H9 (cell line): ENCODE measurements at places on chromosomes 1 and 21.

DNA sequence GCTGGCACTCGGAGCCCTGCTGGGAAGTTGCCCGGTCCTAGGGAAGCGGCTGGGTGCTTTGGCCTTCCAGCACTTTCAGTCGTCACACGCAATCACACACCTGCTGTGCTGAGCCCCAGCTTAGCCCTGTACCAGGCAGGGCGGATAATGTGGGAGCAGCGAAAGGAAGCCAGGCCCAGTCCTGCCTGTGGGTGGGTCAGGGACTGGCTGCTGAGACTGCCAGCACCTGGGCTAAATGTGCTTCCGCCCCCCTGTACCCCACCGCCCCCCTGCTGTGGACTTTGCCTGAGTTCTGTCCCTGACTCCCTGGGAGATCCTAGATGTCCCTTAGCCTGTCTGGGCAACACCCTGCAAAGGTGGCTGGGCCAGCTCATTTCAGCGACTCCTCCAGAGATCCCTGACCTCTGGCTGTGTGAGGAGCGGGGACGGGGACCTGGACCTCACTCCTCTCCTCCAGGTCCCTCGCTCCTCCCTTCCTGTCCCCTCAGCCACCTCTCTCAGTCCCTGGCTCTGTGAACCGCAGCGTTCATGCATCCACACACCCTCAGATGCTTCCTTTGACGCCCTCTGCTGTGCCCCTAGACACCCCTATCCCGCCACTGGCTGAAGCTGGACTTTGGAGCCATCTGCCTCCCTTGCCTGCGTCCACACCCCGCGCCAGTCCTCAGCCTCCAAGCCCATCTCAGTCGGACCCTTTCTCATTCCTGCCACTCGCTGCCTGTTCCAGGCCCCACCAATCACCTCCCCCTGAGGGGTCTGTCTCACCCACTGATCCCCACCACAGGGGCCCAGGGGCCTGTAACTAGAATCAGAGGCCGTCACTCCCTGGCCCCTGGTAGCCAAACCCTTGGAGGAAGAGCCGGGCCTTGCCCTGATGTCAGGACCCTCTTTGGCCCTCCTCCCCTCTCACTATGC lies 1.4 kb downstream of the MMEL1 start:
- DNase-seq: no peak

- DNase-seq: no peak
These were observed 615 bp upstream of the MRPS15 start for GRCh38 chr1:36464605-36465393.

GRCh38 chr1:226711976-226712741 lies 26.9 kb downstream of the ITPKB start:
- no peak for DNase-seq

DNA sequence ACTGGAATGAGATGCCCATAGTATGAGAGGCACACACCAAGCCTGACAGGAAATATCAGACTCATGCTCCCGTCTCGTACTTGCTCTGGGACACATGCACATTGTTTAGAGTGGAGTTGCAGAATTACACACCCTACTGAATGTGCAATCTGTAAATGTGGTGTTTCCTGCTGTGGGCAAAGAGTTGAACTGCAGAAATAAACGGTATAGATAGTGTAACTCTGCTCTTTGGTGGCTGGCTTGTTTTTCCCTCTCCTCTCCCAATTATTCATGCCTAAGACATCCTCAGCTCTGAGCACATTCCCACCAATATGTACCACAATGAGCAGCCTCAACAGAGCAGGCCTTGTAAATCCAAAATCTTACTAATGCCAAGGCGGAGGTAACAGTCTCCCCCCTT lies 90.1 kb upstream of the DIRAS3 start:
- no peak for DNase-seq

GRCh38 chr1:70486676-70487458 lies 75.8 kb downstream of the CTH start:
- DNase-seq: no peak

GRCh38 chr1:29055160-29055559 lies 68.5 kb downstream of the TMEM200B start:
- no peak for DNase-seq

DNA sequence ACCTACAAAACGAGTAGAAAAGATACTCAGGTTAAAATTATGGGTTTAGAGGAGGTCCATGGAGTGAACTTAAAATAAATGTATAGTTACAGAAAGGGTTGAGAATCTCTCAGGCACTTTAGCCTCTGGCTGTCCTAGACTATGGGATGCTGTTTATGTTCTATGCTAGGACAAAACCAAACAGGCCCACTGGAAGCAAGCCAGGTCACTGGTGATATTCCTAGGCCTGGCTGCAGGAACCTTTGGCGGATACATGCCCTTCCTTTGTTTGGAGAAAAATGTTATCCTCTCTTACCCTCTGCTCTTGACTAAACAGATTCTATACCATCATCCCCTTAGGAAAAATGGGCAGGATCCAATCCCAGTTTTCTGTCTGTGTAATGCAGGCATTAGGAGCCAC lies 90.7 kb upstream of the DUSP10 start:
- DNase-seq: no peak

DNA sequence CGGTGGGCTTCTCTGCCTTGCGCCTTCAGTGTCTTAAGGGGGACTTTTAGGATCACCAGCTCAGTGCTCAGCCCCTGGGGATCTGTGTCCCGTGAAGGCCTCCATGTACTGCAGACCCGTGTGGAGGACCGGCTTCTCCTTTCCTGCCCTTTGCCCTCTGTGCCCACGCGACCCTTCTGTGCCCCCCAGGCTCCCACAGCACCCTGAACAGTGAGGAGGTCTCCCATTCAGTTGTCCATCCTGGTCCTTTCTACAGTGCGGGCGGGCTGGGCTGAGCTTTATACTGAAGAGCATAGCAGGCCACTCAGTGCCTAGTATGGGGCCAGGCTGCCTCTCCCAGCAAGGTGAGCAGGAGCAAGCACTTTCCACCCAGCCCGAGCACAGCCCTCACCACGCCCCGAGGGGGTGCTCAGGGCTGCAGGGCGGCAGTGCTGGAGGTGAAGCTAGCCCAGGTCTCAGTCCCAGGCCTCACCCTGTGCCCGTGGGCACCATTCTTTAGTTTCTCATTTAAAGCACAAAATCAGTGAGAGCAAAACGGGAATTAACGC lies 7.6 kb upstream of the TFF1 start:
- DNase-seq: no peak

DNA sequence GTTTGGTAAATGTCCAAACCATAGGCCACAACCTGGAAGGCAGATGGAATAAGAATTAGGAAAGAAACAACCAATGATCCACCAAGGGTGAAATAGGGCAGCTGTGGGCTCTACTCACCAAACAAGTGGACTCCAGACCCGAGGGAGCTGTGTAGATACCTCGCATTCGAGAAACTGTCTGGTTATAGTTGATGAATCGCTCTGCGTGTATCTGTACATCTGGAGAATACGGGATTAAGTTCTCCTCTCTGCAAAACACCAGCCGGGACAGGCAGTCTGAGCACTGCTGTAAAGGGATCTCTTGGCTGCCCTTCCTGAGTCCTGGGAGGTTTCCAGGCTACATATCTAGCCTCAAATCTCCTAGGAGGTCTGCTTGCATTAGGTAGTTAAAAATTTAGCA lies 9.4 kb upstream of the UBR4 start:
- no peak for DNase-seq

GRCh38 chr1:216430744-216431143 lies 7.5 kb upstream of the USH2A start:
- DNase-seq: no peak

- no peak for DNase-seq
These were observed 27.7 kb downstream of the DSCAM start for GRCh38 chr21:40819071-40819900.

DNA sequence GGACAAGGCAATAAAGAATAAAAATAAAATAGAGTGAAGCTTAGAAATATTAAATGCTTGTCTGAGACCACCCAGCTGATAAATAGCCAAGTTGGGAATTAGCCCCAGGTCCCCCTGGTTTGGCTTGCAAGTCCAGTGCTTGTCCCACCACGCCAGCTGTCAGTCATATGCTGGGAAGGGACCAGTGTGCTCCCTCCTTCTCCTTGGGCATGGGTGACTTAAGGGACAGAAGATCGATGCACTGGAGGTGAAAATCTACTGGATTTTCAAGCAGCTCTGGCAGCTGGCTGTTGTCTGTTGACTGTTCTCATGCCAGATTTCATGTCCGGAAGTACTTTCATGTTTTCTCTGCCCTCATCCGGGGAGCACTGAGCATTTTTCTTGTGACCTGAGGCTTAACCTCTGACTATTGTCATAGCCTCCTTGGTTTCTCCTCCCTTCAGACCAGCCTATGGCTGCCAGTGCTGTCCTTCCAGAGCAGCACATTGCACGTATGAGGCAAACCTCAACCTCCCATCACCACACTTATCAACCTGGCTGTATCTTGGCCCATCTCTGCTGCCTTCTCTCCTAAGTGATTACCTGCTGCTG lies 12.4 kb downstream of the LMOD1 start:
- DNase-seq: no peak

- DNase-seq: no peak
These were observed at the start of gene CD101 for GRCh38 chr1:117001254-117001927. Gene CD101 (plus strand): TSS chr1:117001760. CDS start chr1:117001818, 58 bp downstream.

GRCh38 chr21:17925899-17926298 lies 106.7 kb upstream of the C21orf91 start:
- no peak for DNase-seq

- DNase-seq: peak; percentile 55
These were observed 24.4 kb upstream of the TMEM54 start for GRCh38 chr1:32925403-32926162.

DNA sequence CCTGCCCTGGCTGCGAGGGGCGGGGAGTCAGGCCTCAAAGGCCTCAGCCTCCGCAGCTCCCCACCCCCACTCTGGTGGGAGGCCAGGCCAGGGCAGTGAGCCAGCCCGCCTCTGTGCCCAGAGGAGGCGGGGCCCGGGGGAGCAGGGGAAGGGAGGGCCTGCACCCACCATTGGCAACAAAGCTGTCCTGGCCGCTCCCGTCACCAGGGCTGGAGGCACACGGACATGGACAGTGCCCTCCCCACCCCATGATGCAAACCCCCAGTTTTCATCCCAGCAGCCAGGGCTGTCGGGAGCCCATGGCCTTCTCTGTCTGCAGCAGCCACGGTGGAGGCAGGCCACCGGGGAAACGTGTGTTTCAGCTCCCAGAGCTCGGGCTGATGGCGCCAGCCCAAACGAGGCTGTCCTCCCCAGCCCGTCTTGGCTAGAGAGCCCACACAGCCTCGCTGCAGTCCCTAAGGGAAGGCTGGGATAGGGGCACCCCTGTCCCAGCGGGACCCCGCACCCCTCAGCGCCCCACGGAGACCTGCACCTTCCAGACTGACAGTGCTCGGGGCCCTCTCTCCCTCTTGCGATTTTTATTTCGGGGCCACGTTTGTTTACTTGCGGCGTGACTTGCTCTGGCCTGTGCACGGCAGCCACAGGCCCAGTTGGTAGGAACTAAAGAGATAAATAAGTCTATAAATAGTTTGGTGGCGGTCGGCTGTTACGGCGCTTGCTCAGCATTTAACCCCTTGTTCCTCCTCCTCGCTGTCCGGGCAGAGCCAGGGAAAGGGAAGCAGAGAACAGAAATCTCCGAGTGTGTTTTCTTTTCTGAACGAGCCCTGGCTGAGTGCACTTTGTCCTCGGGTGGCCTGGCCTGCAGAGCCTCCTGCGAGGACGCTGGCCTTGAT lies 101.8 kb downstream of the PRDM16 start:
- no peak for DNase-seq

DNA sequence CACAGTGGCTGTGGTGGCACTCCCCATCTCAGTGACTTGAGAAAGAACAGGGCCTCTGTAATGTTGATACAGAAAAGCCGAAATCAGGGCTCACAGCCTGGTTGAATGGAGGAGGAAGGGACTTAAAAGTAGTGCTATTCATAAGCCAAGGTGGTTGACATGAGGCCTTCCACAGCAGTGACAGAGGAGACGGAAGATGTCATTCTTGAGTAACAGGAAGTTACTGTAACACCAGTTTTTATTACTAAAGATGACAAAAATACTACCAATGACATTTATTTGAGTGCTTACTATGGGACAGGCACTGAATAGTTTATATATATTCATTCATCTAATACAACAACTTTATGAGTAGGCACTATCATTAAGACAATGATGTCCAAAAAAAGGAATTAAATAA lies 52.8 kb upstream of the GNG12 start:
- DNase-seq: no peak

- no peak for DNase-seq
These were observed 45.7 kb downstream of the CAPZB start for GRCh38 chr1:19439464-19440171.

GRCh38 chr1:4699376-4700301 lies 45.2 kb downstream of the AJAP1 start:
- DNase-seq: no peak

DNA sequence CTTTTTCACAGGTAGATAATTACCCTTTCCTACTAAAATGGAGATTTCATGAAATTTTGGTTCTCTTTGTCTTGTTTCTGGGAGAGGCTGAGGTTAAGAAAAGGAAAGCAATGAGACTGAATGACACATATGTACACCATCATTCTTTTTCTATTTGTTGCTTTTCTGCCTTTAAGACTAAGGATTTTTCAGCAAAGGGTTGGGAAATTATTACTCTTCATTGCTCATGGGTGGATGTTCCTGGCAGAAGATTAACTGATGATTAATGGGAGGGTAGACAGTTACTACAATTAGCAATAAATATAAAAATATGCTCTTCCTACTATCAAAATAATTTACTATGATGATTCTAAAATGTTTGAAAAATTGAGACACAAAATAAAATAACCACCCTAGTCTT lies 316.5 kb upstream of the USP24 start:
- no peak for DNase-seq

- DNase-seq: no peak
These were observed 197.8 kb downstream of the VAV3 start for GRCh38 chr1:107767156-107767582.

GRCh38 chr1:43632135-43632670 lies 17.7 kb upstream of the KDM4A start:
- no peak for DNase-seq

GRCh38 chr1:98962156-98962555 lies 42.5 kb downstream of the PLPPR5 start:
- no peak for DNase-seq

- peak; percentile 86 for DNase-seq
These were observed 7.3 kb downstream of the SYTL1 start for GRCh38 chr1:27348861-27349783.

DNA sequence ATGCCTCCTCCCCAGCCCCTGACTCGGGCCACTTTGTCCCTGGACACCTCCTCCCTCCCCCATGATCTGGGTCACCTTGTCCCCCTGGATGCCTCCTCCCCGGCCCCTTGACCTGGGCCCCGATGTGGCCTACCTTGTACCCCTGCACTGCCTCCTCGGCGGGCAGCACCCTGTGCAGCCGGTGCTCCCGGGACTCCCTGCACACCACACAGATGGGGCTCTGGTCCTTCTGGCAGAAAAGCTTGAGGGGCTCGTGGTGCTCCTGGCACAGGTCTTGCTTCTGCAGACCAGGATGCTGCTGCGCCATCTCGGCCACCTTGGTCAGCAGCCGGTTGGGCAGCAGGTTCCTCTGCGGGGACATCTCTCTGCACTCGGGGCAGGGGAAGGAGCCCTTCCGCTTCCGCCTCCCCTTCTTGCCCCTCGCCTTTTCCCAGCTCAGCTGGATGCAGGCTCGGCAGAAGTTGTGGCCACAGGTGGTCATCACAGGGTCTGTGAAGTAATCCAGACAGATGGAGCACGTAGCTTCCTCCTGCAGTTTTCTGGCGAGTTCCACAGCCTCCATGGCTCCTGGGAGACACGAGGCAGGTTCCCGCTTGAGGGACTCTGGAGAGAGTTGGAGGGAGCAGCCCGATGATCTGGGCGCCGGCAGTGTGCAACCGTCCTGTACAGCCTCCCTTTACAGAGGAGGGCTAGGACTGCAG lies 2.0 kb downstream of the TRIM17 start:
- DNase-seq: no peak
